Heart right ventricle (tissue), 16 donors: ENCODE measurements at places on chromosomes 1 and 21. TPM values are rescaled to one million over a fixed set of nuclear protein-coding genes. Genes with fewer than 3 reads are reported as not detected.

- H3K4me3 ChIP-seq = no peak overlapping the region
- H3K36me3 ChIP-seq = no peaks in the 10 kb centered on the region
These were observed 24.1 kb upstream of the ALDH4A1 start for GRCh38 chr1:18926315-18927081.

- H3K27me3 ChIP-seq = no peaks in the 10 kb centered on the region
- H3K4me3 ChIP-seq = no peak overlapping the region
- H3K27ac ChIP-seq = no peak overlapping the region
- no peak for DNase-seq
These were observed 8.9 kb downstream of the RCAN1 start for GRCh38 chr21:34606051-34606450.

GRCh38 chr1:2271211-2271721, 43.1 kb downstream of the SKI start:
- no peaks in the 10 kb centered on the region for H3K36me3 ChIP-seq
- H3K4me3 ChIP-seq = no peak overlapping the region
- H3K27ac ChIP-seq = peak overlapping the region; percentile 68
- DNase-seq = peak; percentile 17

DNA sequence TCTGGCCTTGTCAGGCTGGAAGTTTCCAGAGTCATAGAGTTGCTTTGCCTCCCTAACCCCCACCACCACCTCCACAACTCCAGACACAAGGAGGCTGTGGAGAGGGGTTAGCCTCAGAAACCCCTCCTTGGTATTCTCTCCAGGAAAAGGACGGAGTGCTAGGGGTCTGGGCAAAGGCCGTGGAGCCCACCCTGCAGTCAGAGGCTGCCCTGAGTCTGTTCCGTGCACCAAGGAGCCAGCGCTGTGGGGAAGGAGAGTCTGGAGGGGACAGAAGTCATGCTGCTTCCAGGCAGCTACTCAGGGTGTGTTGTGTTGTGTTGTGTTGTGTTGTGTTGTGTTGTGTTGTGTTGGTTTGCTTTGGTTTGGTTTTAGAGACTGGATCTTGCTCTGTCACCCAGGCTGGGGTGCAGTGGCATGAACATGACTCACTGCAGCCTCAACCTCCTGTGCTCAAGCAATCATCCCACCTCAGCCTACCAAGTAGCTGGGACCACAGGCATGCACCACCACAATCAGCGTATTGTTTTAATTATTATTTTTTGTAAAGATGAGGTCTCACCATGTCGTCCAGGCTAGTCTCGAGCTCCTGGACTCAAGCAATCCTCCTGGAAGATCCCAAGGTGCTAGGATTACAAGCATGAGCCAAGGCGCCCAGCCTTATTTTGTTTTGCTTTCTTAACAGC, 122.2 kb upstream of the TMEM51 start:
- H3K27ac ChIP-seq = no peak overlapping the region
- H3K36me3 ChIP-seq = peaks cover 8% of the 10 kb centered on the region
- H3K4me3 ChIP-seq = no peak overlapping the region
- peaks cover 7% of the 10 kb centered on the region for H3K4me1 ChIP-seq
- no peak for DNase-seq
- no peaks in the 10 kb centered on the region for H3K27me3 ChIP-seq

DNA sequence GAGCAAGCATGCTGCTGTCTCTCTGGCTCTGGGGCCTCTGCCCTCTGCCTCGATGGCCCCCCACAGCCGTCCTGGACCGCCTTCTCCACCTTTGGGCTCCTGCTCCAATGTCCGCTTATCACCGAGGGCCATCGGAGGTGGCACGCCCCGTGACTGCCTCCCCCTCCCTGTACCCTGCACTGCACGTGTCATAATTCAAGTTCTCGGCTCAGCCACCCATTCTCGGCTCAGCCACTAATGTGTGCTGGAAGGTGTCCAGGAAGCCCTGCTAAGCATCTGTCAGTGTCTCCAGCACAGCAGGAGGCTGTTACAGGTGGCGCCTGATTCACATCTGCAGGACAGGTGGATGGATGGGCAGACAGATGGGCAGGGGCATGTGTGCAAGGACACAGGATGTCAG, 45.5 kb downstream of the TP73 start:
- no peak overlapping the region for H3K4me3 ChIP-seq
- no peak for DNase-seq
- no peaks in the 10 kb centered on the region for H3K4me1 ChIP-seq
- no peak overlapping the region for H3K27ac ChIP-seq

GRCh38 chr21:20728691-20729090, 269.5 kb upstream of the NCAM2 start:
- H3K27me3 ChIP-seq = no peaks in the 10 kb centered on the region
- no peak overlapping the region for H3K27ac ChIP-seq
- no peak for DNase-seq
- no peaks in the 10 kb centered on the region for H3K36me3 ChIP-seq
- no peaks in the 10 kb centered on the region for H3K4me1 ChIP-seq

GRCh38 chr1:107594536-107594935, 370.4 kb downstream of the VAV3 start:
- peaks cover 5% of the 10 kb centered on the region for H3K36me3 ChIP-seq
- no peak overlapping the region for H3K27ac ChIP-seq
- DNase-seq = no peak
- H3K4me3 ChIP-seq = no peak overlapping the region
- H3K4me1 ChIP-seq = no peaks in the 10 kb centered on the region

DNA sequence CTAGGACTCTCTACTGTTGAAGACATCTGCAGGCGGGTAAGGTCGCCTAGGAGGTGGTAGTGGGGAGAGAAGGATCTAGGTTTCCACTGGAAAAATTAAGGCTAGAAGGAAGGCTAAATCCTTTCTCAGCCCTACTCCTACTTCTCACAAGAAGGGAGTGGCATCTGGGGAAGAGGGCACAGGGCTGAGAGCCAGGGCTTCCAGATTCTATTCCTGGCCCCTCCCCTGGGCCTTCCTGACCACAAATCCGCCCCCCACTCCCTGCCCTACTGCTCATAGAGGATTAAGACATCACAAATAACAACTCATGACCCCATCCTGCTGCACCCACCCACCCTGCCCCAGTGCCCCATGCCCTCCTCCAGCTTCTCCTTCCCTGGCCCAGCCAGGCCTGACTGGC, 2.5 kb downstream of the PHLDA3 start:
- peak overlapping the region; percentile 89 for H3K4me3 ChIP-seq
- H3K27ac ChIP-seq = peak overlapping the region; percentile 10
- peaks cover 29% of the 10 kb centered on the region for H3K4me1 ChIP-seq
- no peaks in the 10 kb centered on the region for H3K27me3 ChIP-seq
- DNase-seq = no peak
- H3K36me3 ChIP-seq = peaks cover 19% of the 10 kb centered on the region

DNA sequence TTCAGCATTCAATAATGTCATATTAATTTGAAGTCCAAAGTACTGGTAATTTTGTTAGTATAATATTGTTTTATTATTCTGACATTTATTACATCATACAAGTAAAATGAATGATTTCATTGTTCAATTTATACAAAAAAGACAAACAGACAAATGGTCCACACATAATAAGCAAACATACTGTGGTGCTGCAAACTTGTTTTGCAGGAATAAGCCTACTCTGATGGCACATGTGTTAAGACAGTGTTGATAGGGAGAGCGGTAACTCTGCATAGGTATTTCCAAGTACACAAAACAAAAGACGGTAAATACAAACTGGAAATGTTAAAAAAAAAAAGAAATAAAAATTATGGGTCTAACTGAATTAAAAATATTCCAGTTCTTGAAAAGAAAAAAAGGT, 59.7 kb upstream of the DPYD start:
- H3K36me3 ChIP-seq = no peaks in the 10 kb centered on the region
- no peaks in the 10 kb centered on the region for H3K4me1 ChIP-seq
- no peak overlapping the region for H3K4me3 ChIP-seq

The STIL gene
- total RNA-seq = 2.1 TPM

The FCRL1 gene
- total RNA-seq = not detected
